Left cardiac atrium (tissue), 4 donors: ENCODE measurements at places on chromosomes 3 and 15. TPM values are rescaled to one million over a fixed set of nuclear protein-coding genes. Genes with fewer than 3 reads are reported as not detected.

Gene MINAR1
- total RNA-seq, result 0.34 TPM

Gene CSTA
- total RNA-seq, result 9.3 TPM

Gene TPRG1
- total RNA-seq, result 5.2 TPM

Gene MESP1
- total RNA-seq, result 10.5 TPM

Gene PPP1R14D
- total RNA-seq, result not detected

Gene DNASE1L3
- total RNA-seq, result 3.4 TPM

Gene VILL
- 6.1 TPM for total RNA-seq

Gene ITGA11
- total RNA-seq, result 22.4 TPM

Gene VEPH1
- total RNA-seq, result 0.42 TPM

Gene SLITRK3
- 0.53 TPM for total RNA-seq

Gene ENTPD3
- 0.10 TPM for total RNA-seq

Gene CD200R1
- total RNA-seq, result 1.1 TPM

Gene NDN
- total RNA-seq, result 34.8 TPM

Gene KIF23
- total RNA-seq, result 0.82 TPM

Gene GLDN
- 9.1 TPM for total RNA-seq

Gene WDR72
- 0.03 TPM for total RNA-seq
